ENCODE measurements at places on chromosomes 4 and X. TPM values are rescaled to one million over a fixed set of nuclear protein-coding genes. Genes with fewer than 3 reads are reported as not detected.

TRIM60 gene
- not detected for total RNA-seq

VCX3B gene
- not detected for total RNA-seq

BBS12 gene
- 4.3 TPM for total RNA-seq

FGFBP2 gene
- total RNA-seq, result not detected

ADH7 gene
- not detected for total RNA-seq

LIMCH1 gene
- 0.73 TPM for total RNA-seq

JCHAIN gene
- not detected for total RNA-seq

ITM2A gene
- 0.98 TPM for total RNA-seq

NLRP2B gene
- total RNA-seq, result not detected

TSPAN5 gene
- 45.9 TPM for total RNA-seq

HTN1 gene
- total RNA-seq, result not detected

UGT2A1 gene
- not detected for total RNA-seq

SSX4 gene
- total RNA-seq, result not detected

AFM gene
- total RNA-seq, result not detected
